ENCODE measurements at places on chromosomes 16 and 17. TPM values are rescaled to one million over a fixed set of nuclear protein-coding genes. Genes with fewer than 3 reads are reported as not detected.

The KRT27 gene
- total RNA-seq, result not detected

The KREMEN2 gene
- total RNA-seq, result 20.9 TPM

The CD300H gene
- total RNA-seq, result not detected

The GRIN2A gene
- 0.52 TPM for total RNA-seq

The MPV17L gene
- 1.7 TPM for total RNA-seq

The SNN gene
- total RNA-seq, result 34.9 TPM

The TMEM238L gene
- not detected for total RNA-seq

The SDR42E2 gene
- total RNA-seq, result 0.04 TPM

The ZMYND15 gene
- not detected for total RNA-seq

The NXPH3 gene
- 1.7 TPM for total RNA-seq

The CFAP97D1 gene
- total RNA-seq, result 0.21 TPM

The PDPR gene
- total RNA-seq, result 14.9 TPM

DNA sequence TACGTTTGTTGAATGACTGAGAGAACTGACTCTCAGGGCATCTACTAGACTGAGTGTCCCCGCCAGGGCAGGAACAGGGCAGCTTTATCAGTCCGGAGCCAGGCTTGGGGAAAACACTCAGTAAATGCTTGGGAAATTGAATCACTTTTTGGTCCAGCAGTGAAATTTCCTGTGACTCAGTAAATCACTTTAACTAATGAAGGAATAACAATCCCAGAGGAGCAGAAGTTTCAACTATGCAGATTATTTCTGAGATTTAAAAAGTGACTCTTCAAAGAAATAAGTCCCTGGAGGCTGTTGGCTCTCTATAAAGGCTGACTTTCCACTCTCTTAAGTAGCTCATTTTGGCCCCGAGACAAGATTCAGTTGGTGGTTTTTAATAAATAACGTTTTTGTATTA is 101.8 kb downstream of the FOXL1 start:
- DNase-seq, result no peak

DNA sequence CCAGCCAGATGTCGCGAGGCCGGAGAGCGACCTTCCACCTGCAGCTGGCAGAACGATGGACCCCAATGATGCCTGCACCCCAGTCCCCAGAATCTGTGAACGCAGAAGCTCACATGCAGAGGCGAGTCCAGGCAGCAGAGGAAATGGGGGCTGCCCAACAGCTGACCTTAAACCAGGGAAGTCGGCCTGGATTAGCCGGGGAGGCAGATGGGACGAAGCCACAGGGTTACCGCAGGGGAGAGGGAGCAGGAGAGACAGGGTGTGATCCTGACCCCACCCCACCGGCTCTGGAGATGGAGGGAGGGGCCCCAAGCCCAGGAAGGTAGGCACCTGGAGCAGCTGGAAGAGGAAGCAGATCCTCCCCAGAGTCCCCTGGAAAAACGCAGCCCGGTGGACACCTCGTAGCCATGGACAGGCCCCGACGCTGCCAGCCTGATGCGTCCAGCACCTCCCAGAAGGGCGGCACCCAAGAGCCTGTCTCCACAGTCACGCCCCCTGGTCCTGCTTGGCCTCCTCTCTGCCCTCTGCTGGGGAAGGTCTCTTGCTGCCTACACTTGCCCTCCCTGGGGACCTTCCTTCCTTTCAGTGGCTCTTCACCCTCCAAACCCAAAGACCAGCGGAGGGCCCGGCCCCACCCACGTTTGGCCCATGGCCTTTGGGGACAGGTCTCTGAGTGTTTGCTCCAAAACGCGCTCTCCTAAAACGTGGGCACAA is 37.3 kb downstream of the PIEZO1 start:
- DNase-seq, result peak; percentile 96

DNA sequence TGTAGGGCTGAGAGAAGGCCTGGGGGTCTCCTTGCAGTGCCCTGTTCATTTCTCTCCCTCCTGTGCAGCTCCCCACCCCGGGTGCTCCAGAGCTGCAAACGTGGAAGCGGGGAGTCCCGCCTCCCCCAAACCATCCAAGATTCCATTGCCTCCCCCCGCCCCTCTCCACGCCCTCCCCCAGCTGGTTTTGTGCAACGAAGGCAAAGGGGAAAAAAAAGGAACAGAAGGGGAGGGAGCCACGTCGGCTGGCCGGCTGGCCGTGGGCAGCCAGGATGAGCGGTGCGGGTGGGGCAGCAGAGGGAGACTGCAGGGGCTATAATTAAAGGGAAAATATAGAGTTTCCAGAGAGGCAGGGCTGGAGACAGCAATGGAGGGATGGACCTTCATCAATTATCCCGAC is 1.7 kb upstream of the COL1A1 start:
- peak; percentile 54 for DNase-seq

DNA sequence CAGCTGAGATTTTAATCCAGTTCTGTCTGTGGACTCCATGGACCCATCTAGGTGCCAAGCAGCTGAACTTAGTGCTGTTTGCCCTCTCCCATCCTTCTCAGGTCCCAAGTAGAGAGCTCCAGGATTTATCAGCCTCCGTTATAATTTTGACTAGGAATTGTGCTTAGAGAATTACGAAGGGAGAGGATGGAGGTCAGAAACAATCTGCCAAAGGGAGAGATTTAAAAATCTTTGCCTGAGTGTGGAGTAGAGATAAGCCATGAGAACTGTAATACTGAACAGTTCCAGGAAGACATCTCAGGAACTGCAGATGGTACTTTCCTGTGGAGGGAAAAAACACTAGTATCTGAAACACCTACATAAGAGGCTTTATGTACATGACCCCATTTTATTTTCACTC is 27.0 kb downstream of the CEP95 start:
- no peak for DNase-seq

GRCh38 chr17:63078707-63079106 is 112.7 kb downstream of the TANC2 start:
- no peak for DNase-seq

DNA sequence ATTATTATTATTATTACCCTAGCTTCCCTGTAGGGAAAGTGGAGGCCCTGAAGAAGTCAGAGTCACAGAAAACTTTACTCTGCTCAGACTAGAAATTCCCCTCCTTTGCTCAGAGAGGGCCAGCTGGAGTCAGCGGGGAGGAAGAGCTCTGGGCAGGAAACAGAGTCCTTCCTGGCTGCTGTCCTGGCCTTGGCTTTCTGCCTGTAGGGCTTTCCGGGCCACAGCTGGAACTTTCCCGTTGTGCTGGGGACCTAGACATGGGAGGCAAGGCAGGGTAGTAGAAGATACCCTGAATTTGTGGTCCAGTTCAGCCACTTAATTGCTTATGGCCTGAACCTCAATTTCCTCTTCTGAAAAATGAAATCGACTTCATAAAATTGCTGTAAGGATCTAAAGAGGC is 14.0 kb upstream of the CCL2 start:
- DNase-seq, result no peak

DNA sequence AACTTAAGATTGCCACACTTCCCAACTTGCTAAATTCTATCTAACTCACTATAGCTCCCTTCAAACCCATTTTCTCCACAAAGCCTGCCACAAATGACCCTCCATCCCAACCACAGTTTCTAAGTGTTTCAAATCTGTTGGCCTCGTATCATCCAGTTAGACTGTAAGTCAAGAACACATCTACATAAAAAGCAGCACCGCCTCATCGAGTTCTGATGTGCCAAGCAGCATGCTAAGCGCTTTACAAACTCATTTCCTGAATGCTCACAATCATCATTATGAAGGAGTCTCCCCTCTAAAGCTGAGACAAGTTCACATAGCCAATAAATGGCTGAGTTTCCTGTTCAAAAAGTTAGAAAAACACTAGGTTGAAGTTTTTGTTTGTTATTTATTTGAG is 9.2 kb upstream of the ANKFY1 start:
- no peak for DNase-seq

- no peak for DNase-seq
Observed at GRCh38 chr16:51084074-51084928, 66.8 kb downstream of the SALL1 start.

GRCh38 chr17:55037828-55038227 is 69.3 kb downstream of the STXBP4 start:
- DNase-seq, result no peak

- peak; percentile 63 for DNase-seq
Observed at GRCh38 chr17:700504-701094, 14.0 kb downstream of the VPS53 start.

DNA sequence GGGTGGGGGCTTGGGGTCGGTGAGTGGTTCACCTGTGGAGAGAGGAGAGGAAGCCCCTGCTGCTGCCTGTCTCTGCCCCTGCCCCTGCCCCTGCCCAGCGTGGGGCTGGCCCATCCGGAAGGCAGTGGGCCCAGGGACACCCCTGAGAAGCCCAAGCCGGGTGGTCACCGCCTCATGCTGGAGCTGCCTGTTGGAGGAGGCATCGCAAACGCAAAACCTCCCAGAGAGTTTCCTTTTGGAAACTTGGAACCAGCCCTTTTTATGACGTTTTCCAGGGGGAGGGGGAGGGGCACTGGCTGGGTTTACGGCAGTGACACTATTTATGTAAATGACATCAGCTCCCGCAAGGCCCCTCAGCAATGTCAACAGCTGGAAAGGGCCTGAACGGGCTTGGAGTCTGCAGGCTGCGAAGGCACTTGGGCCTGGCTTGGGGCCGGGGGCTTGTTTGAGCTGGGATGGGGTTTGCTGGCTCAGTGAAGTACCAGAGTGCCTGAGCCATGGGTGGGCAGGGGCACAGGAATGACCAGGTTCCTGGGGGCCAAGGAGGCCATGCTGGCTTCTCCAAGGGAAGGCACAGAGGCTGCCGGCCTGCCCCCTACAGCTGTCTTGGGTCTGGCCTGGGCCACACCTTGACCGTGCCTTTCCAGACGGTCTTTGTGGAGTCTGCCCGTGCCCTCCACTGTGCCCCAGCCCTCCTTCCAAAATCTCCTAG is 219.5 kb downstream of the NTN1 start:
- DNase-seq, result peak; percentile 85

DNA sequence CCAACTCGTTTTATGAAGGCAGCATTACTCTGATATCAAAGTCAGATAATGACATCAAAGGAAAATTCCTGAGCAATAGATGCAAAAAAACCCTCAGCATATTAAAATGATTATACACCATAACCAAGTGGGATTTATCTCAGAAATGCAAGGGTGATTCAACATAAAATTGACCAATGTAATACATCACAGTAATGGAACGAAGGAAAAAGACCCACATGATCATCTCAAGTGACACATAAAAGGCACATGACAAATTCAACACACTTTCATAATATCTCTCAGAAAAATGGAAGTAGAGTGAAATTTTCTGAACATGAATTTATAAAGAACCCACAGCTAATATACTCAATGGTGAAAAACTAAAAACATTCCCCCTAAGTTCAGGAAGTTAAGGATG is 118.8 kb downstream of the ITFG1 start:
- DNase-seq, result no peak

- peak; percentile 76 for DNase-seq
Observed at GRCh38 chr17:41773190-41773588, 13.3 kb downstream of the JUP start.

DNA sequence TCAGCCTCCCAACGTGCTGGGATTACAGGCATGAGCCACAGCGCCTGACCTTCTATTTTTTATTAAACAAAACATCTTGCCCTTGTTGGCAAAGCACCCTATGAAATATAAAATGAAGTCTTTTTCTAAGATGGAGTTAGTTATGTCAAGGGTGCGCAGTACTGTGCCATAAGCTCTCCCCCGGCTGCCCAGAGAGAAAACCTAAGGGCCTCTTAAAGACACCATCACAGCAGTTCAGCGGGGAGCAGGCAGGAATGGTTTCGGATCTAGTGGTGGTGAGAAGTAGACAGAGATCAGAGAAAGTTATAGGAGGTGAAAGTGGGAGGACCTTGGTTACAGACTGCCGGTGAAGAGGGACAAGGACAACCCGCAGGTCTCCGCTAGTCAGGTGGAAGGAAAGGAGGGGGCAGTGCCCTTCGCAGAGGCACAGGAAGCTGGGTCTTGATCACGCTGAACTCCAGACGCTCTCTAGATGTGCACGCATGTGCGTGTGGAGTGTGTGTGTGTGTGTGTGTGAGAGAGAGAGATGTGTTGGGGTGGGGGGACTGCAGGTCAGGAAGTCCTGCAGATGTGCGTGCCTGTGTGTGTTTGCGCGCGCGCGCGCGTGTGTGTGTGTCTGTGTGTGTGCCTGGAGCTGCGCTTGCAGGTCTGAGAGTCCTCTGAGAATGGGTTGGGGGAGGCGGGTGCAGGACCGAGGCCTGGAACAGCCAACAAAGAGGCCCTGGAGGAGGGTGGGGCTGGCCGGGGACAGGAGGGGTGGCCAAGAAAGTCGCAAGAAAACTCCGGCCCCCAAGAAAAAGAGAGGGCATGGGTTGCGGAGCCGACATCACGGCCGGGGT is 748 bp upstream of the CMTM3 start:
- DNase-seq, result peak; percentile 78

- DNase-seq, result peak; percentile 77
Observed at GRCh38 chr17:16484445-16485175, 7.4 kb downstream of the LRRC75A start.

- DNase-seq, result no peak
Observed at GRCh38 chr17:13491491-13491890, 110.2 kb downstream of the HS3ST3A1 start.

DNA sequence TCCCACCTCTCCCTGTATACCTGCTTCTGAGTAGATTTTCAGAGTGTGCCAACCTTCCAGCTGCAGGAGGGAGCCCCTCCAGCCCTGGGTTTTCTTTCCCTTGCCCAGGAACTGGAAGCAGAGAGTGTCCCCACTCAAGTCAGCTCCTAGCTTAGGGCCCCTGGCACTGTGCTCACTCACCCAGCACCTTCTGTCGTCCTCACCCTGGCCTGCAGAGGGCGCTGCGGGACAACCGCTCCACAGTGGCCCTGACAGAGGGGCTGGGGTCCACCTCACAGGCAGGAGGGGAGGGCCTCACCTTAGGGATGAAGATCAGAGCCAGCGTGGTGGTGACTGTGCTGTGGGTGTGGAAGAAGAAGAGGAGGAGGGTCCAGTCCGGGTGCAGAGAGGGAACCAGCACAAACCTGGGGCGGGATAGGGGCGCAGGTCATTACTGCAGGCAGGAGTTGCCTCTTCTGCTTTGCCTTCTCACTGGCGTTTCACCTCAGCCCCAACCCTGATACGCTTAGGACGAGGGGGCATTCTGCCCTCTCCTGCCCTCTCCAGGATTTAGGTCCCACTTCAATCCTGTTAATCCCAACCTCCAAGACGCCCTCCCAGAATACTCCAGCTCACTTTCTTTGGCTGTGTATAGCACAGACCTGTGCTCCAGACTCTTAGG is 10.0 kb downstream of the GPR179 start:
- peak; percentile 97 for DNase-seq

DNA sequence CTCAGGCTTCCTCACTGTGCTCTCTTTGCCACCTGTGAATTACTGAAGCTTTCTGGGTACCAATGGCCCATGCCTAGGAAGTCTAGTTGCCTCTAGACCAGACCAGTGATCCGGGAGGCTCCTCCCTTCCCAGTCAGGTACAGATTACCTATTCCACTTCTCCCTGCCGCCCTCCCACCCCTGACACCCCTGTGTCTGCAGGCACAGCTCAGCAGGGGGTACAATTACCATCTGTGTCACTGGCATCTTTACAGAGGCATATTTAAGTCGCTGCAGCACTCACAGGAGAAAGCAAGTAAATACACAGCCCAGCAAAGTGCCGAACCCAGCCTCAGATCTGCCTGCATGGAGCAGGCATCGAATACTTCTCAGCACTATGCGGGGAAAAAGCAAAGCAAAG is 5.3 kb upstream of the WSCD1 start:
- no peak for DNase-seq

- DNase-seq, result peak; percentile 94
Observed at GRCh38 chr16:87053016-87053982, 263.9 kb downstream of the C16orf95 start.

GRCh38 chr17:3818786-3819185 is 17.8 kb upstream of the ITGAE start:
- DNase-seq, result no peak

Data from H7 (cell line).